ENCODE measurements at places on chromosomes 1 and 21.

- no peak for DNase-seq
These were observed 31.8 kb downstream of the CLIC6 start for GRCh38 chr21:34700605-34701004.

DNA sequence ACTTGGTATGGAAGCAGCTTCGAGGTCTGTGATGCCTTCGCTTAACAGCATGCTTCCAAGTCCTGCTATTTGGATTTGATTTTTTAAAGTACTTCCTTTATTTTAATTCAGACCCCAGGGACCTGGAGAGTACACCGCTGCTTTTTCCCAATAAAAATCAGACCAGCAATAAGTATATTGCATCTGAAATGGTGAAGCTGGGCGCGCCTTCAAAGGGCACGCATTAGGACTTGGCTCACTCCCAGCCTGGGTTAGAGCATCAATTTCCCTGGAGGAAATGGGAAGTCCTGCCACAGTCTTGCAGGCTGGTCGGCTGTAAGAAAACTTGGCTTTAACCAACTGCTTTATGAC lies 325.1 kb downstream of the RRAGC start:
- DNase-seq = no peak

DNA sequence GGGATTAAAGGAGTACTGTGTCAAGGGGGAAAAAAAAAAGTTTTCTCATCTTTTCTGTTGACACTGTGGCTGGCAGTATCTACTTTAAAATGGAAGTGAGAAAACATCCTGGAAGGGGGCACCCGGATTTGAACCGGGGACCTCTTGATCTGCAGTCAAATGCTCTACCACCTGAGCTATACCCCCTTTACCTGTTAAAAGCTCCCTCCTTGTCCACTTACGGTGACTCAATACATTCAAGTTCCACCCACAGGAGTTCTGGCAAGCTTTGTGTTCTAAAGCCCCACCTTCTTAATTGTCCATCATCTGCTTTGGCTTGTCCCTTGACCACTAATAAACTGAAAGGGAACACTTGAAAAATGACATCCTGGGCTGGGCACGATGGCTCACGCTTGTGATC lies 68.2 kb downstream of the FNBP1L start:
- no peak for DNase-seq

GRCh38 chr21:32378956-32379355 lies 13.9 kb downstream of the URB1 start:
- DNase-seq = no peak

- no peak for DNase-seq
These were observed 144.9 kb upstream of the HP1BP3 start for GRCh38 chr1:20931930-20932436.

DNA sequence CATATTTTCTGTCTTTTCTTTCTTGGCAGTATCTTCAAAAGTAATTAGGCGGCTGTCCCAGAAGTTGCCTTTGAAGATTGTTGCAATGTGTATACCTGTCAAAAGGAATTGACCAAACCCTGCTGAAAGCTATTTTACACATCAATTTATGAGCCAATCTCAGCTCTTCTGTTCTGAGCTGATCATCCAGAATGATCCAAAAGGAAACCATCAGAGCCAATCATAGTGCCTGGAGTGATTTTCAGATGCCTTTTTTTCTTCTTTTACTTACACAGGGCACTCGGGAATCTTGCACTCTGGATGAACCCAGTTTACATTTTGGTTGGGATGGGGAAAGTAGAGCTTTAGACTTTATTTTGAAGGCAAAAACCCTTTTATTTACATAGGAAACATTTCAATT lies 21.8 kb upstream of the APOBEC4 start:
- DNase-seq = no peak

- DNase-seq = no peak
These were observed 24.4 kb downstream of the OR10R2 start for GRCh38 chr1:158496374-158496773.

DNA sequence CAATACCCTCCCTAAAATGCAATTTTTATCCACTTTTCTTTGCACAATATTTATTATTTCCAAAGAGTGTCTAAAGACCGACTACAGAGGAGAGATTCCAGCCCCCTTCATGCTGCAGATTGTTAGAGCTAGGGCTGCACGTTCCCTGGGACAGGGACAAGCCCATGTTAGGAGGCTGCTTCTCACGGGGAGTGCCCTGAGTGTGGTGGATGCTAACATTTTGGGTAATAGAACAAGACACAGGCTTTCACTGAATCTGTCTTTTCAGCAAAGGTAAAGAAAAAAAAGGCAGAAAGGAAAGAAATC lies 125.4 kb downstream of the RIPK4 start:
- DNase-seq = no peak

GRCh38 chr1:53689736-53690326 lies 49.1 kb downstream of the GLIS1 start:
- DNase-seq = no peak

DNA sequence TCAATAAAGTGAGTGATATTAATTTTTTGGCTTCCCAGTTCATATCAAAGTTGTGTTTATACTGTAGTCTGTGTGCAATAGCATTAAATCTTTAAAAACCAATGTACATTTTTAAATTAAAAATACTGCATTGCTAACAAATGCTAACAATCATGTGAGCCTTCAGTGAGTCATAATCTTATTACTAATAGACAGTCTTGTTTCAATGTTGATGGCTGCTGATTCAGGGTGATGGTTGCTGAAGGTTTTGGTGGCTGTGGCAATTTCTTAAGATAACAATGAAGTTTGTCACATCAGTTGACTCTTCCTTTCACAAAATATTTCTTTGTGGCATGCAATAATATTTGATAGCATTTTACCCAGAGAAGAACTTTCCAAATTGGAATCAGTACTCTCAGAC lies 109.0 kb downstream of the ZMYM4 start:
- DNase-seq = no peak

DNA sequence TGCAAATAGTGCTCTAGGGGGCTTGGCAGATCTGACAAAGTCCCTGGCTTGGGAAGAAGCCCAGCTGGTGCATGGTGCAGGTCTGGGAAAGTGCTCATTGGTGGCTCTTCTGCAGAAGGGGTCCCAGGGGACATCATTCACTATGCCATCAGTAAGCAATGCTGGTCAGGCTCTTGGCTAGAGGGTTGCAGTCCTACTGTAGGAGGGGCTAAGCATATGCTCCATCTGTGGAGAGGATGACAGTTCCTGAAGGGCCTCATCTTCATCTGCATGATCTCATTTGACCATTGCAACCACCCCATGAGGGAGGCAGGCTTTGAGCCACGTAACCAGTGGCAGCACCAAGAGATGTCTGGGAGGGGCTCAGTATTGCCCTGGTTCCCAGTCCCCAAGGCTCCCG lies 31.5 kb upstream of the VASH2 start:
- no peak for DNase-seq

DNA sequence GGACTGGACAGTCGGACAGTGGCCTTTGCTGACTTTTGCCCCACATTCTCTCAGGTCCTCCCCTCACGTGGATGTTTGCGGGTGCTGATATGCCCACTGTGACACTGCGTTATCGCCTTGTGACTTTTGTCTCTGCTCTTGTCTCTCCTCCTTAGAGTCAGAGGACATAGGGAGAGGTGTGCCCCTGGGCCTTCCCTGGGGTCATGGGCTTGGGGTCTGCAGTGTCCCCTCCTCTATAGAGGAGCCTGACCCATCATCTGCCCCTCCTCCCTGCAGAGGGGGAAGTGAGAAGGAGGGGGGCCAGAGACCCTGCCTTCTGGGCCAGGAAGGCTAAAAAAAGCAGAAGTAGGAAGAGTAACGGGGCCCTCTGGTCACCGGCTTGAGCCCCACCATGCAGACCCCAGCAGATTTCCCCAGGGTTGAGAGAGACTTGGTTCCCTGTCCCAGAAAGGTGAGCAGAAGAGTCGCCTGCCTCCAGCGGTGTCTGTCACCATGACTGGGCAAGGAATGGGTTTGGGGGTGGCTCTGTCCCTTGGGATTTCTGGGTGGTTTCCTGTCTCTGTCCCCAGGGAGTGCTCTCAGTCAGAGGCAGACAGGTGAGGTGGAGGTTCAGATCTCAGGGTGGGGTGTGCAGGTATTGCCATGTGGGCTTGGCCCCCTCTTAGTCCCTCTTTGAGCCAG lies 13.3 kb downstream of the RPS6KA1 start:
- DNase-seq = no peak

- DNase-seq = no peak
These were observed 407.3 kb downstream of the USP25 start for GRCh38 chr21:16137106-16137505.

- no peak for DNase-seq
These were observed 88.5 kb upstream of the ADAR start for GRCh38 chr1:154696456-154696855.

GRCh38 chr1:197200272-197200899 lies 53.9 kb upstream of the ASPM start:
- no peak for DNase-seq

- no peak for DNase-seq
These were observed 74.1 kb upstream of the PLXNA2 start for GRCh38 chr1:208318150-208318734.
